HFFc6 (cell line): ENCODE measurements at places on chromosomes 7 and 10. TPM values are rescaled to one million over a fixed set of nuclear protein-coding genes. Genes with fewer than 3 reads are reported as not detected.

DNA sequence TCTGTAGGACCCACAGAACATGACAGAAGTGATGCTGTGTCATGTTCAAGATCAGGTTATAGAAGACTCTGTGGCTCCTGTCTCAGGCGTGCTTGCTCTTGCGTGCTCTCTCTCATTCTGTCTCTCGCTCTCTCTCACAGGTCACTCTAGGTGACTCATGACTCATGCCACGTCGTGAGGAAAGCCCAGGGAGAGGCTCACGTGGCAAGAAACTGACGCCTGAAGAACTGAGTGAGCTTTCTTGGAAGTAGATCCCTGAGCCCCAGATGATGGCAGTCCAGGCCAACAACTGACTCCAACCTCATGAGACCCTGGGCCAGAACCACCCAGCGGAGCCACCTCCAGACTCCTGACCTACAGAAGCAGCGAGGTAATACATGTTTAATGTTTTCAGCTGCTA lies 103.3 kb downstream of the DNMBP start:
- no peaks in the 10 kb centered on the region; the same call in 1 of the 2 replicates for H3K27me3 ChIP-seq
- peak; percentile 42 for DNase-seq
- peak overlapping the region; percentile 86 for H3K27ac ChIP-seq
- peaks cover 74% of the 10 kb centered on the region for H3K36me3 ChIP-seq
- peaks cover 53% of the 10 kb centered on the region for H3K4me1 ChIP-seq

DNA sequence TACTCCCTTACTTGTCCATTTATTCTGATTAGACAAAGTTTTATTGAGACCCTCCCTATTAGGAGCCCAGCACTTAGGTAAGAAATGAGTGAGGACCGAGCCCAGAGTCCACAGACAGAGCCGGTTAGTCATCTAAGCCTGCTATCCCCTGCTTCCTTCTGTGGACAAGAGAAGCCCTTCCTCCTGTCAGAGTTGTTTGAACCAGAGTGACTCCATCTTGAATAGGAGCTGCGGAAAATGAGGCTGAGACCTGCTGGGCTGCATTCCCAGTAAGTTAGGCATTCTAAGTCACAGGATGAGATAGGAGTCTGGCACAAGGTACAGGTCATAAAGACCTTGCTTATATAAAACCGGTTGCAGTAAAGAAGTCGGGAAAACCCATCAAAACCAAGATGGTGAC lies 109.1 kb downstream of the CPXM2 start:
- H3K4me1 ChIP-seq: no peaks in the 10 kb centered on the region; the same call in 1 of the 2 replicates
- H3K27me3 ChIP-seq: peaks cover 6% of the 10 kb centered on the region
- no peaks in the 10 kb centered on the region; the same call in 1 of the 2 replicates for H3K36me3 ChIP-seq
- no peak overlapping the region for H3K4me3 ChIP-seq
- DNase-seq: no peak

GRCh38 chr10:128642502-128642901 lies 516.3 kb upstream of the MKI67 start:
- peaks cover 4% of the 10 kb centered on the region; the same call in 1 of the 2 replicates for H3K27me3 ChIP-seq
- no peak overlapping the region for H3K4me3 ChIP-seq
- no peak for DNase-seq
- no peaks in the 10 kb centered on the region for H3K4me1 ChIP-seq
- H3K27ac ChIP-seq: no peak overlapping the region
- H3K36me3 ChIP-seq: no peaks in the 10 kb centered on the region

DNA sequence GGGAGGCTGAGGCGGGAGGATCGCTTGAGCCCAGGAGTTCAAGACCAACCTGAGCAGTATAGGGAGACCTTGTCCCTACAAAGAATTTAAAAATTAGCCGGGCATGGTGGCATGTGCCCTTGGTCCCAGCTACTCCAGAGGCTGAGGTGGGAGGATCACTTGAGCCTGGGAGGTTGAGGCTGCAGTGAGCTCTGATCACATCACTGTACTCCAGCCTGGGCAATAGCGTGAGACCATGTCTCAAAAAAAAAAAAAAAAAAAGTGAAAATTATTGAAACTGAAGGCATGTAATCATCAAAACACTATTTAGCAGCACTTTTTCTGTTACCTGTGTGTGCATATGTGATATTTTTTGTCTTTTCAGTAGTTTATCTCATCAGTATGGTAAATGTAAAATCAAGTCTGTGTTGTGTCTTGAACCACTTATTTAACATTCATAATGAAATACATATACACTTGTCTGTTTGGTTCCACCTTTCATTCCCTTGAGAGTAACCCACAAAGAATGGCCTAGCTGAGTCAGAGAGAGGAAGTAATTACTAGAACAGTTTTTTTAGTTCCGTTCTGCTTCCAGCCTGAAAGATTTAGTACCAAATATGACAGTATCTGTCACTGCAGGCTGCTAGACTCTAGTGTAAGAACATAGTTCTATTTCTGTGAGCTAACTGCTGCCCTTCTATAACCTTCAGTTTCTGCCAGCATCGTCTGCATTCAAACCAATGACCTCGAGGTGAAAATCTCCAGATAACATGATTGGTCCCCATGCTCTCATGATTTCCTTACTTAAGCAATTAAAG lies 68.6 kb downstream of the MMRN2 start:
- peak overlapping the region; percentile 70 for H3K4me3 ChIP-seq
- H3K27ac ChIP-seq: peak overlapping the region; percentile 72
- H3K36me3 ChIP-seq: peaks cover 10% of the 10 kb centered on the region; the same call in 1 of the 2 replicates
- H3K27me3 ChIP-seq: no peaks in the 10 kb centered on the region; the same call in 1 of the 2 replicates

Gene LRIT1
- total RNA-seq: not detected in 3 replicates

GRCh38 chr7:20330928-20331909 lies 519 bp downstream of the ITGB8 start:
- H3K27me3 ChIP-seq: peaks cover 11% of the 10 kb centered on the region
- H3K4me3 ChIP-seq: peak overlapping the region; percentile 93
- H3K4me1 ChIP-seq: peaks cover 23% of the 10 kb centered on the region
- no peak for DNase-seq
- H3K27ac ChIP-seq: no peak overlapping the region
- H3K36me3 ChIP-seq: no peaks in the 10 kb centered on the region

DNA sequence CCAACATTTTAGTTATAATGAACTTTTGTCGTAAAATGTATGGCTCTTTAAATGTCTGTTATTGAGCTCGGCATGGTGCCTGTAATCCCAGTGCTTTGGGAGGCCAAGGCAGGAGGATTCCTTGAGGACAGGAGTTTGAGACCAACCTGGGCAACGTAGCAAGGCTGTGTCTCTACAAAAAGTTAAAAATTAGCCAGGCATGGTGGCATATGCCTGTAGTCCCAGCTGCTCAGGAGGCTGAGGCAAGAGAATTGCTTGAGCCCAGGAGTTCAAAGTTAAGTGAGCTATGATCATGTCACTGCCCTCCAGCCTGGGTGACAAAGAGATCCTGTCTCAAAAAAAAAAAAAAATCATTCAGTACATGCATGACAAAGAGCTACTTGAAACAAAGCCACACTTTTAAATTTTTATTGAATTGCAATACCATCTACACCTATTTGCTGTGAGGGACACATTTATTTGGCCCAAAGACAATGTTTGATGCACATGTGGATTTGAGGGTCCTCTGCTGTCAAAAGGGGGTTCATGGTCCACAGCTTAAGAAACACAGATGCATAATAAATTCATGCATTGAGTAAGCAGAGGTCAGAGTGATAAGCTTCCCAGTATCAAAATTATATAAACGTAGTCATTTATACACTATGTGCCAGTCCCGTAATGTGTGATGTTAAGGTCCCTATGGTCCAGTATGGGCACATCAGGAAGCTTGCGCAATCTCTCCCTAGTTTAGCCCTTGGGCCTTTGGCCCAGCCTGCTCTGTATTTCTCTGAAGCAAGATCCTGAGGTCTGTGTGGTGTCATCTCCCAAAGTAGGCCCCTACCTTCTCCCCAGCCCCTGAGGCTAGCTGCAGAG lies 4.4 kb upstream of the MALSU1 start:
- no peaks in the 10 kb centered on the region; the same call in 1 of the 2 replicates for H3K27me3 ChIP-seq
- H3K4me1 ChIP-seq: peaks cover 18% of the 10 kb centered on the region
- no peaks in the 10 kb centered on the region for H3K36me3 ChIP-seq
- DNase-seq: no peak
- no peak overlapping the region for H3K27ac ChIP-seq
- no peak overlapping the region for H3K4me3 ChIP-seq

Gene OR2A12
- total RNA-seq: not detected in 3 replicates

DNA sequence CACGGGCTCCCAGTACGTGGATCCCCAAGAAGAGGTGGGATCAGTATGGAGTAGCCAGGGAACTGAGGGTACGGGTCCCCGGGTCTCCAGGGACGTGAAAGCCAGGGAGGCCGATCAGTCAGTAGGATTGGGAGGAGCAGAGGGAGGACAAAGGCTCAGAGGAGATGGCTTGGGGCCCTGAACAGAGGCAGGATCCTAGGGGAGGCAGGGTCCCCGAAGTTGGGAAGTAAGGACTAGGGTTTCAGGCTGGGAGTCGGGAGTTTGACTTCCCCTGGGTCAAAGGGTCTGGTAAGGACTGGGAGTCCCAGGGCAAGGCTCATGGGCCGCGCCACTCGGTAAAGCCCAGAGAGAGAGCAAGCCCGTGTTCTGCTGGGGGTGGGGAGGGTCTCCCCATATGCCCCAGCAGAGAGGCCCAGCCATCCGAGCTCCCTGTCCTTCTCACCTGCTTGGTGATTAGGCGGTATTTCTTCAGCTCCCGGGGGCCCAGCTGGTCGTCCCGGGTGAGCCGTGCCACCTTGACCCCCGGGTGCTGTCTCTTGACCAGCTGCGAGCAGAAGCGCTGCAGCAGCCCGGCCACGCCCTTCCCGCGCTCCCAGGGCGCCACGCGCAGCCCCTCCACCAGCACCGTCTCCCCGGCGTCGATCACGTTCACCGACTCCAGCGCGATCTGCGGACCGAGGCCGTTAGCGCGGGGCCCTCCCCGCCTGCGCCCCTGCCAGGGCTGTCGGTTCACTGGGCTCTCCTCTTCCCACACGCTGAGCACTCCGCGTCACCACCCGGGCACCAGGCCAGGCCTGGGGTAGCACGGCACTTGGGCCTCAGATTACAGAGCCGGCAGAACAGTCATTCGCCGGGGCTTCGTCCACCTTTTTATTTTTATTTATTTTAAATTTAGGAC lies 7.0 kb downstream of the NAT16 start:
- no peak overlapping the region for H3K27ac ChIP-seq
- peak; percentile 70 for DNase-seq
- H3K4me3 ChIP-seq: peak overlapping the region; percentile 71
- peaks cover 69% of the 10 kb centered on the region for H3K27me3 ChIP-seq
- H3K4me1 ChIP-seq: peaks cover 52% of the 10 kb centered on the region

GRCh38 chr7:151085691-151086620 lies at the start of gene AGAP3:
Gene AGAP3 (plus strand): TSS chr7:151086475. CDS start chr7:151086742, 267 bp downstream.
- peak within 1 kb of the TSS; percentile 87 for H3K27ac ChIP-seq
- no peaks in the 10 kb centered on the region; the same call in none of the 2 replicates for H3K36me3 ChIP-seq
- peak within 1 kb of the TSS; percentile 92 for H3K4me3 ChIP-seq
- H3K4me1 ChIP-seq: peaks cover 58% of the 10 kb centered on the region

- H3K4me1 ChIP-seq: peaks cover 62% of the 10 kb centered on the region
- no peak for DNase-seq
- no peak overlapping the region for H3K4me3 ChIP-seq
- H3K27ac ChIP-seq: no peak overlapping the region
- no peaks in the 10 kb centered on the region for H3K27me3 ChIP-seq
Observed at GRCh38 chr7:129646369-129647021, 35.0 kb downstream of the NRF1 start.

GRCh38 chr10:49457686-49458085 lies 61.8 kb upstream of the DRGX start:
- H3K4me1 ChIP-seq: no peaks in the 10 kb centered on the region
- no peak overlapping the region for H3K4me3 ChIP-seq
- H3K36me3 ChIP-seq: peaks cover 58% of the 10 kb centered on the region
- H3K27me3 ChIP-seq: peaks cover 2% of the 10 kb centered on the region

DNA sequence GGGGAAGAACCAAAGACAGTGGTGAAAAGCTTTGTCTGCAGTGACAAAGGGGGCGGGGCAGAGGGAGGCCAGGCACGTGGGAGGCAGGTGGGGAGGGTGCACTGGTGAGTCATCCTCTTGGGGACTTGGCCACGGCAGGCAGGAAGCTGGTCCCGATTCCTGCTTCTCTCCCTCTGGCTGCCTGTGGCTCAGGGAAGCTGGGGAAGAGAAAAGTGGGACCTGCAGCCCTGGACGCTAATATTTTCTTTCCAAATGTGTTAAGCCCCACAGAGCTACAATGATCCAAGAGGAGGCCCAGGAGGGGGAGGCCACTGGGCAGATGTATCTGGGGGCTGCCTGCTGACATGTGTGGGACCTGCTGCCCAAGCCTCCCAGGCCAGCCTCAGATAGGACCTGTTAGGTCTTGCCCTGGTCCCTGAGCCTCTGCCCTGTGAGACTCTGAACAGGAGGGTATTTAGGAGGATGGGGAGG lies 231.8 kb downstream of the KCNMA1 start:
- DNase-seq: peak; percentile 77
- no peaks in the 10 kb centered on the region; the same call in 1 of the 2 replicates for H3K27me3 ChIP-seq
- H3K4me1 ChIP-seq: peaks cover 76% of the 10 kb centered on the region
- no peak overlapping the region for H3K4me3 ChIP-seq
- H3K36me3 ChIP-seq: peaks cover 33% of the 10 kb centered on the region
- peak overlapping the region; percentile 80 for H3K27ac ChIP-seq
